ENCODE measurements at places on chromosomes 11 and 22.

GRCh38 chr11:69797737-69798528 lies 21.3 kb downstream of the FGF3 start:
- no peak for DNase-seq

DNA sequence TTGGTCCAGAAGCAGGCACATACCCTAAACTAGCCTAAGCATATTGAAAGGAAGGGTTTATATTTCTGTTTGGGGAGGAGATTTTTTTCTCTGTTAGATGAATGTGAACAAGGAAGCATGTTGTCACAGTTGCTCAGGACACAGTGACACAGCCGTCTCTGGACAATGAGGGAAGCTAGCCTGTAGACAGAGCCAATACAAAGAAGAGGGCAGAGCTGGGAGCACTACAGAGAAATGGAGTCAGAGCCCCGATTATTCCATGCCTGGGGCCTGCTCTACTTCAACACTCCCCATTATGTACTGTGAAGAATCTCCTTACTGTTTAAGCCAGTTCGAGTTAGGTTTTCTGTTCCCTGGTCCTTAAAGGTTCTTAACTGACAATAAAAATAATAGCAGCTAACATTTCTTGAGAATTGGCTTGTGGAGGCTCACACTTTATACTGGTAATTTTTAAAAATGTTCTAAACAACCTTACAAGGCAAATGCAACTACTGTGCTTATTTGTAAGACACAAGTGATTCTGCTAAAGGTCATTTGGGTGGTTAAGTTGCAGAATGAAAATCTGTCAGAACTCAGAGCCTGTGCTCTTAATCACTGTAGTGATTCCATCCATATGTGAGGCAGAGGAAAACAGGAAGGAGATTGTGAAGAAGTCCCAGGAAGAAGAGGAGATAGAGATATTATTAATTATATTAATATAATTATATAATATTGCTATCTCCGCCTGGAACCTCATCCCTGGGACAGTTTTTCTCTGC lies 58.8 kb upstream of the RRAS2 start:
- no peak for DNase-seq

GRCh38 chr11:93984196-93984567 lies 37.0 kb upstream of the HEPHL1 start:
- DNase-seq = no peak

DNA sequence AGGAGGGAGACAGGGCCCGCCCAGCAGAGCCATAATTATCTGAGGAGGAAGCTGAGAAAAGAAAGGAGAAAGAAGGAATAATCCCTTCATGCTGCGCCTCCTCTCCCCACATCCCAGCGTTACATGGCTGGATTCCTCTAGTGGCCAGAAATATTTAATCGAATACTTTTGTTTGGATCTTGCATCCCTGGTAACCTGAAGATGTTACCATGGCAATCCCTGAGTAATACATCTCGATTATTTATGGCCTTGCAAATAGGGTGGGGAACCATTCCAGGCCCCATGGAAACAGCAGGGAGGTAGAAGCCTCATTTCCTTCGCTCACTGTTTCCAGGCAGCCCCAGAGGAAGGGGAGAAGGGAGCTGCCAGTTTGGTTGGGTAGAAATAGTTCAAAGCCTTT lies 357.7 kb downstream of the BUD13 start:
- no peak for DNase-seq

DNA sequence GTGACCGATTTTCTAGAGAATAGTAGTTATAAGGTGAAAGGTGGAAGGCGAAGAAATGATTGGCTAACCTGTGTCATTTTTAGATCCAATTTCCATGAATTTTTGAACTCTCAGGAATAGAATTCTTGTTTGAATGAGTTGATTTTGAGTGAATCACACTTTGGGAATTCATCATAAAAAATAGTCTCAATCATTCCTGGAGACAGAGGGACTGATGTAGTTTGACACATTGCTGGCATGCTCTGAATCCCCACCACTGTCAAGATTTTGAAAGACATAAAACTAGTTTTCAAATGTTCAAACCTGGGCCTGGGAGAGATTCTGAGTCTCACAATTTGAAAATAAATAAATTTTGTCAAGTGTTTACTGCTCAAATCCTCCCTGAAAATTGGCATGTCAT lies 861.4 kb upstream of the RAG2 start:
- no peak for DNase-seq

GRCh38 chr11:100835854-100836253 lies 148.8 kb downstream of the ARHGAP42 start:
- DNase-seq = no peak

DNA sequence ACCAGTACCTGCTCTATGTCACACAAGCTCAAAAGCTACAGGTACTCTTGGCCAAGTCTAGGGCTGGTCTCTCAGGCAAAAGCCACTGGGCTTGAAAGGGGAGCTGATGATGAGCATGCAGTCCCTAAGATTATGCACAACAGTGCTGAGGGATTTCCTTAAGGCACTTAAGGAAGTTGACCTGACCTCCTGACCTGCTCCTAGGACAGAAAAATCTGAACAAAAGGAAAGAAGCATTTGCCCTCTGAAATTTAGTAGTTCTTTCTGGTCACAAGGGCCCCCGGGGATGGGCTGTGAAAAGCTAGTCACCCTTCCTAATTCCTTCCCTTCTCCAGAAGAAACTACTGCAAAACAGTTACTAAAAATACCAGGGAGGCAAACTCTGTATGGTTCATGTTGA lies 83.6 kb upstream of the PHOX2A start:
- DNase-seq = no peak

DNA sequence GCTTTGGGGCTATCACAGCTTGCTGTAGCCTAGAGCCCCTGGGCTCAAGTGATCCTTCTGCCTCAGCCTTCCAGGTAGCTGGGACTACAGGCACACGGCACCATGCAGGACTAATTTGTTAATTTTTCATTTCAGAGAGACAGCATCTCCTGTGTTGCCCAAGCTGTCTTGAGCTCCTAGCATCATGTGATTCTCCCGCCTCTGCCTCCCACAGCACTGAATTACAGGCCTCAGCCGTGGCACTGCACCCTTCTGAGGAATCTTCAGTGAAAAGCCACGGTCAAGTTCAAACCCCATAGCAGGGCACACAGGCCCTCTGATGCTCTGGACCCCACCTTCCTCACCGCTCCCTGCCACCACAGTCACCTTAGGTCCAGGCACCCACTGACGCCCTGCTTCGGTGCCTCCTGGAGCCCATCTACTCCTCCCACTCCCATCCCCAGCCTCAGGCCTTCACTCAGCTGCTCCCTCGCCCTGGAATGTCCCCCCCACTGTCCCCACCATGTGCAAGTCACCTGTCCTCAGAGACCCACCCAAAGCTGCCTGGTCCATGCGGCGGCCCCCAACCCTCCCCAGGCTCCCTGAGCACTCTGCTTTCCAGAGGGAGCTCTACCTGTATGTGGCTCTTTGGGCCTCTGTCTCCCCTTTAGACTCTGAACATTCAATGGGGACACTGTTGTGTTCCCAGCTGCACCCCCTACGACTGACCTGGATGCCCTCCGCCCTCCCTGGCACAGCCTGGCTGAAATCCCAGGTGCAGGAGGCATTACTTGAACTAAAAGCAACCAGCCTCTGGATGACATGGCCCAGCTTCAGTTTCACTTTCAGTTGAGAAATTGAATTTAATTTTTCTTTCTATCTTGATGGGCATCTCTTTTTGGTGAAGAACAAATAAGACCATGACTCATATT lies 1.6 kb downstream of the APOL2 start:
- peak; percentile 26 for DNase-seq

DNA sequence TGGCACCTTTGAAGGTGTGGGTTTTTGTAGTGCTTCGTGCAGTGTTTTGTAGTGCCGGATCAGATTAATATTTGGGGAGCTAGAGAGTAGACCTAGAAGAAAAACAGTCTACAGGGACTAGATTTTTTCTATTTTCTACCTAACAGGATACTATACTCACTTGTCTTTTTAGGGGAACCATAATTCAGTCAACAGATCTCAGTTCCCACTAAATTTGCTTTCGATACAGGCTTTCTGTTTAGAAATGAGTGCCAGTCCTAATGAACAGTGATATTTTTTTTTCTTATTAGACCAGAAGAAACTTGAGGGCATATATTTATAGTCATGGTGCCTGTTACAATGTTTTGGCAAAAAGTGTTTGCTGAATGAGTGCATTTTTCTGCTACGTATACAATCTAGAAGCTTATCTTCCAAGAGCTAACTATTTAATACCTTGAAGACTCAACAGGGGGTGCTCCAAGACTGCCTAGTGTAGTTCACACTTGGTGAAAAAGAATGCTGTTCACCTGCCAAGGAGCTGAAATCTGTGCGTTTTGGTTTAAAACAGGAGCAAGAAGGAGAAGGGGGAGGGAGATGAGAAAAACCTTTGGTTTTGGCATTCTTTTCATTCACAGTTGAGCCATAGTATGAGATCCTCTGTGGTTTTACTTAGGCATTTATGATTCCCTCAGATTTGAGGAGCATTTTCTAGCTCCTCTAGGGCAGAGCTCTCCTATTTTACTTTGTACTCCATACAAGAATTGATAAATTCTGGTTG lies 44.9 kb upstream of the VSTM5 start:
- no peak for DNase-seq

DNA sequence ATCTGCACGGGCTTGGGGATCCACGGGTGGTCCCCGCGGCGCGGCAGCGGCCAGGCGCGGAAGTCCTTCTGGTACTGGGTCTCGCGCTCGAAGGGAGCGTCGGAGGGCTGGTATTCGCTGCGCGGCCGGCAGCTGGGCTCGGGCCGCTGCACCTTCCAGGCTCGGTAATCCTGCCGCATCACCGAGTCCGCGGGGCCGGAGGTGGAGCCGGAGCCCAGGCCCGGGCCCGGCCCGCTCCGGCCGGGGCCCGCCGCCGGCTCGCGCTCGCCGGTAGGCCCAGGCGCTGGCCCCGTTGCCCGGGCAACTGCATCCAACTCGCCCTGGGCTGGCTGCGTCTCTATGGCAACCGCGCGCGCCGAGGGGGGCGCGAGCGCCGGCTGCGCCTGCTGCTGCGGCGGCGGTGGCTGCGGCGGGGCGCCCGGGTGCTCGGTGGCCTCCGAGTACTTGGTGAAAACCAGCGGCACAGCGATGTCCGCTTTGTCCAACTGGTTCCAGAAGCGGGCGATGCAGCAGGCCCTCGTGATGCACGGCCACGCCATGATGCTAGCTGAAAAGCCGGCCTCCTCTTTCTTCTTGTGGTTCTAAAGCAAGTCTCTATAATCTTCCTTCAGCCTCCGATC lies 897 bp downstream of the MAP6 start:
- peak; percentile 31 for DNase-seq

DNA sequence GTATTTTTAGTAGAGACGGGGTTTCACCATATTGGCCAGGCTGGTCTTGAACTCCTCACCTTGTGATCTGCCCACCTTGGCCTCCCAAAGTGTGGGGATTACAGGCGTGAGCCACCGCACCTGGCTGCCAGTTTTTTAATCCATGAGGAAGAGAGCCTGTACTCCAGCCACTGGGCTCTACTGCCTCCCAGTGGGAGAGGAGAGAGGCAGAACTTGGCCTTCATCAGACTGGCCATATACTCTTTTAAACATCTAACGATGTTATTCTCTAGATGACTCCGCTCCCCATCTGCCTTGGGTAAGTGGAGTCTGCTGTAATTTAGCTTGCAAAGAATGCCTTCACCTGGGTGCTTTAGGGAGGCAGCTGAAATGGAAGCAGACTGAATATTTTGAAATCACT lies 34.6 kb downstream of the SLC6A5 start:
- no peak for DNase-seq

DNA sequence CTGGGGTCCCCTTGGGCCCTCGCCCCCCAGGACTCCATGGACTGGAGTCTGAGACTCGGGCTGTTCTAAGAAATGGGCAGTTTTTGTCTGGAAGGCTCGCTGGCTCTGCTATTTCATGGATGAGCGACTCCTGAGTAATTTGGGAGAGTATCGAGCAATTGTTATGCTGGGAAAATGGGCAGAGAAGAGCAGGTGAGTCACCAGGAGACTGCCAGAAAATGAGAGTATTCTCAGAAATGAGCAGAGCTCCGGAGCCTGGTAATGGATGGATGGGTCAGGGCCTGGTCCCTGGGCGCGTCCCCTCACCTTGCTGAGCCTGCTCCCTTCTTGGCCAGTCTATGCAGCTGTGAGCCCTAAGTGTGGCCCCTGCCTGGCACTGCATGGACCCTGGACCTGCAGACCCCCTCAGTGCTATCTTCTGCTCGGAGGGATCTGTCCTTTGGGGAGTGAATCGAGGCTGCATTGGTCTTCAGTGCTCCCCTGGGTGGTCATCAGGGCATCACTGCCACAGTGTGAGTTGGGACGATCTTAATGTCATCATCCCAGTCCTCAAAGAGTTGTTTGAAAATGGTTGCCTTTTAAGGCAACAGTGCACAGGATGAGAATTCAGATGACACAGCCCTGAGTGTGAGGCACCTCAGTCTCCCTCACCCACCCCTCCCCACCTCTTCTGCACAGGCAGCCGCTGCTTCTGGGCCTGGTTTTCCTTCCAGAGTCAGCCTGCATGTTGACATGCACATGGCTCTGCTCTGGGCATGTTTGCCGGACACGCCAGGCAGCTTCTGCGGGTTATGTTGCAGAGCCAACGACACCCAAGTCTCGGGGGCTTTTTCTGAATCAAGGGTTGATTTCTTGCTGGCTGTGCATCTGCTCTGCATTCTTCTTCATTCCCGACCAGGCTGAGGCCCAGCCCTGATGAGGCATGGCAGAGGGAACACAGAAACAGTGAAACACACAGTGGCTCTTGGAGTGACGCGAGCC lies 519.0 kb downstream of the TBC1D22A start:
- DNase-seq = no peak

GRCh38 chr22:47686594-47687345 lies 924.3 kb downstream of the TBC1D22A start:
- no peak for DNase-seq

DNA sequence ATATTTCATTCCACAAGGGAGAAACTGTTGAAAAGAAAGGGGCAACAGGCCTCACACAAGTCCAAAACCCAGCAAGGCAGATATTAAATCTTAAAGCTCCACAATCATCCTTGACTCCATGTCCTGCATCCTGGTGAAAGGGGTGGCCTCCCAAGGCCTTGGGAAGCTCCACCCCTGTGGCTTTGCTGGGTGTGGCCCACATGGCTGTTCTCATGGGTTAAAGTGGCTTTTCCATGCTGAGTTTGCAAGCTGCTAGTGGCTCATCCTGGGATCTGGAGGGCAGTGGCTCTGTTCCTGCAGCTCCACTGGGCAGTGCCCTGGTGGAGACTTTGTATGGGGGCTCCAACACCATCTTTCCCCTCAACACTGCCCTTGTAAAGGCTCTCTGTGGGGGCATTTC lies 106.4 kb downstream of the CTNND1 start:
- DNase-seq = no peak

DNA sequence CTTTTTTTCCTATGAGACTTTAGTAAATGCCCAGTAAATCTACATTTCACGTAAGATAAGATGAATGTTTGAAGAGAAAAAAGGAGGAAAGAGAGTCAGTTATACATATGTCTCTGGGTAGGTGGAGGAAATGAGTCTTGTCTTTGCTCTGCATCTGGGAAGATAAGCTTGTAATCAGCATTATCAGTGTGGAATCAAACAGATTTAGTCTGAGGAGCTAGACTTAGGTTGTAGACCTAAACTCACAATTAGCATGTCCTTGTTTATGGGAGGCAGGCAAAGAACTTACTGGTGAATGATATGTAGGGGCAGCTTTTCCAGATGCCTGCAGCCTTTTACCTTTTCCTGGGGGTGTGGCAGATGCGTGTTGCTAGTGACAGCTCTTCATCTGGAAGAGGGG lies 962.3 kb downstream of the TBC1D22A start:
- DNase-seq = no peak

Data from GM19239 (cell line).